ENCODE measurements at places on chromosomes 12 and 14.

DNA sequence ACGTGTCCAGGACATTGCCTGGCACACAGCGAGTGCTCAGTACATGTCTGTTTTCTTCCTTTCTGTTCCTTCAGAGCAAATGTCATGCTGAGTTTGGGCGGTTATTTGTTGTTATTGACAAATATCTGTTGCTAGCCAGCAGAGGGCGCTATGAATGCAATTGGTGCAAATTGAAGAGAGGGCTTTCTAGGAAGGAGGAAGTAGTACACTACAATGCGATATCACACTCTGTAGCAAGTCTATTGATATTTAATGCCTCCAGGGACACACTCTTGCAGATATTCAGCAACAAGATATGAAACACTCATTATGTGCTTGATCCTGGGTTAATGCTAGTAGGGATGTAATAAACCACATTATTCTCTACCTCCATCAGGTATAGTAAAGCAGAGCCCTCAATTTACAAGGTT lies 267.3 kb upstream of the SRRM4 start:
- no peak for DNase-seq

DNA sequence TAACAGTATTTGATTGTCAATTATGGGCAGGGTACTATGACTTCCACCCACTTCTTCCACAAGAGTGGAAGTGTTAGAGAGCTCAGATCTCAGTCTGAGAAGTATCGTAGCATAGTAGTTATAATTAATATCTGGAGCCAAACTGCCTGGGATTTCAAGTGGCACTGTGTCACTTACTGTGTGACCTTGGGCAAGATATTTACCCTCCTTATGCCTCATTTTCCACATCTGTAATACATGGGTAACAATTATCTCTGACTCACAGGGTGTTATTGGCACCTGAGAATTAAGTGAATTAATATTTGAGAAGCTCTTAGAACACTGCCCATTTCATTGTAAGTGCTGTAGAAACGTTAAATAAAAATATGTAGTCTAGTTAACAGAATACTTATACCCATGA lies 11.5 kb downstream of the RAB21 start:
- DNase-seq = no peak

DNA sequence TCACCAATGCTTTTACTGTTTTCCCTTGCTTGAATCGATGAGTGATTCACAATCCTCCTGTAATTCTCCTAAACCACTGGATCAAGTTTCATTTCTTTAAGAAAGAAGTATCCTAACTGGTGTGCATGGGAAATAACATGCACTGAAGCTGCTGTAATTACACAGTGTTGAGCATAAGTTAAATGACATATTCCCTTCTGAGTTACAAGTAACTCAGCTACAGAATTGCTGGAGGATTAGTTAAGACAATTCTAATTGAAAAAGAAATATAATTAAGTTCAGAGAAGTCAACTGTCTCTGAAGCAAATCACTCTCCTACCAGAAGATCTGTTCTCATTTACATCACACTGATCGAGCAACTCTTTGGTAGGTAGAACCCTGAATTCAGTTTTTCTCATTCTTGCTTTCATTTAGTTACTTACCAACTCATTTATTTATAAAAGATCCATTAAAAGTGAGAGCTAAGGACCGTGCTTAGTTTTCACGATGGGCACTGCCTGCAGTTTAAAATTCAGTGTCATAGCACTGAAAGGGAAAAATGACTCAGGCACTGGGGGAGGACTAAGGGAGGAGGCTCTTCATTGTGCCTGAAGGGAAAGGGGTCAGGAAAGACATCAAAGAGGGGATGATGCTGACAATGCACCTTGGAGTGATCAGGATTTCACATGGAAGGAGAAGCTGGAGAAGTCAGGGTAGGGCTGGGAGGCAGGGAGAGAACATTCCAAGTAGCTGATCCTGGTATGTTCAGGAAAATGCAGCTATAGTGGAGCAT lies 327.2 kb downstream of the EMP1 start:
- no peak for DNase-seq

GRCh38 chr14:93538413-93538812 lies 107.7 kb downstream of the UNC79 start:
- no peak for DNase-seq

DNA sequence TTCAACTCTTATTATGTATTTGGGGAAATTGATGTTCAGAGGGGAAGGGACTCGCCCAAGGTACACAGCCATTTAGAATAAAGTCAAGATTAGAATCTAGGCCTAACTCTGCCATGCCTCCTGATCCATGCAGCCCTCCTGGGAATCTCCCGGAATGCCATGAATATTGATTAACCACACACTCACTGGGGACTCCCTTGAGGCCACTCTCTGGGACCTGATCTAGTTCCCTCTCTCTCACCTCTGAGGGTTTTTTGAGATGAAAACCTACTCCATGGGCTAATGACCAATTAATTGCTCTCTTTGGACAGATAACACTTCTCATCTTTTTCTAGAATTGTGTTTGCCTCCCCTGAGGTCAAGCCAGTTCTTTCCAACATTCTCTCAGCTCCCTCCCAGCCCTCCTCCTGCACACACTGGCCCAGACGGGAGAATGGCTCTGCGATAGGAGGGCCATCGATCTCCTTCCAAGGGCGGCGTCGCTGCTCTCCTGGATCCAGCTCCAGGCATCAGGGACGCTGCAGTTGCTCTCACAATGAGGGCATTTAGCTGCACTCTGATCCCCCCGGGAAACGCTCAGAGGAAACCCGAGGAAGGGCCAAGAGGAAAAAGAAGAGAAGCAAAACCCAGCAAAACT lies 22.6 kb downstream of the WSCD2 start:
- no peak for DNase-seq

- DNase-seq = no peak
Observed at GRCh38 chr12:109157986-109158385, 41.6 kb downstream of the ACACB start.

DNA sequence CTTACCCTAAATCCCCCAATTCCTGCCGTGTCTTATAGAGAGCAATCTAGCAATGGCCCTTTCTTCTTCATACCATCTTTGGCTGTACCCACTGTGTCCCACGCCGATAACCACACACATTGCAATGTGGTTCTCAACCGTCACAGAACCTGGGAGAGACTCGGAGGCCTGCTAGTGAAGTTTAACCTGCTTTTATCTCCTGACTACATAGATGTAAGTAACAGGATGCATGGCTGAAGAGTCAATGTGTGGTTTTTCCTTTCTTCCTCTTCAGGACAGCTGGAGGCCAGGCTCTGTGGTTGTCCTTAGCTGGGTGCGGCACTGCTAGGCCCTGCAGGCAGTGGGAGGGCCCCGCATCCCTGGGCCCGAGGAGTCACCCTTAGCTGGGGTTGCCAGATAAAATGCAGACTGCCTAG lies 51.3 kb downstream of the ZNF664 start:
- no peak for DNase-seq

DNA sequence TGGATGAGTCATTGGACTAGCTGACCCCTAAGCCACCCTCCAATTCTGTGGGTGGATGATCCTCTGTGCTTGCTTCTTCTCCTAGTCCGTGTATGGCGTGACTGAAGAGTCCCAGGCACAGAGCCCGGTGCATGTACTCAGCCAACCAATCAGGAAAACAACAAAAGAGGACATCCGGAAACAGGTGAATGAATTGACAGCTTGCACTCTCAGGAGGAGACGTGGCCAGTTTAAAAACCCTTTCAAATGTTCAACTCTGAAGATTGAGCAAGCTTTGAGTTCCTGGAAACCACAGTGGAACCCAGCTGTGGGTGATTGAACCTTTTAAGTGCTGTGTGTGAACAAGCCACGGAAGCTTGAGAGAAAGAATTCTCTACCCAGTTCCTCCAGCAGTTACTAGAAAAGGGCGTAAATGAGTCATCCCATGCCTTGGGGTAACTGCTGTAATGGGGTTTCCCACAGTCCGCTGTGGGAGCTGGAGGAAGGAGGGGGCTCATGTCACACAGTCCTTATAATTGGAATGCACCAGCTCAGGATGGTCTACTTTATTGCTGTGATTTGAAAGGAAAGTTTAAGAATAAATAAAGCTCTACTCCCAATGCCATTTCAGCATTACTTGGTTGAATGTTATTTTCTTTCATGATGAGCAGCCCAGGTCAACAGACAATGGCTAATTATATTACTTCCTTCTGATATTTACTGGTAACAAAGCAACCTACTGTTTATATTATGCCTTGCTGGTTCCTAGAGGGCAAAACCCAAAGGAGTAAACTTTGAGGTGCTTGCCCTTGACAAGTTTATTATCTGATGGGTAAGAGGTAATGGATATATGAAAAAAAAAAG lies 417.0 kb downstream of the DPF3 start:
- DNase-seq = no peak

- DNase-seq = no peak
Observed at GRCh38 chr12:79227091-79227490, 362.5 kb downstream of the SYT1 start.

- DNase-seq = no peak
Observed at GRCh38 chr14:56087671-56088471, 30.3 kb upstream of the PELI2 start.

Measured in cortex of kidney (tissue), 1 donor.